GM06990 (cell line): ENCODE measurements at places on chromosomes 2 and 18.

GRCh38 chr2:237012577-237013267 lies 73.0 kb upstream of the COPS8 start:
- DNase-seq, result no peak

DNA sequence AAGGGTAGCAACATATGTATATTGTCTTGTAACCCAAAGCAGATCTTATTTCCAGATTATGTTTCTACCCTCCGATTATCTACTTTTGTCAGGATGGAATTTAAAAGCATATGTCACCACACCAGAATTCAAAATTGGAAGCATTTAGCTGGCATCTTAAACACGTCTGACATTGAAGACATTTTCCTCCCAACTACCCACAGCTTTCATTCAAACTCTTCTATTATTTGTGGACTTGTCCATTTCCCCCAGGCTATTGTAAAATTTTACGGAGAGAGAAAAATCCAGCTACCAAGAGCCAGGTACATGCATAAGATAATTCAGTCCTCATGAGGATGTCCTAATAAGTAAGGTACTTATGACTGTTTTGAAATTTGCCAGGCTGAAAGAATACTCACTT lies 659.3 kb downstream of the LRRTM4 start:
- DNase-seq, result no peak

- DNase-seq, result no peak
These were observed 182.7 kb downstream of the LAMA1 start for GRCh38 chr18:6934859-6935258.

GRCh38 chr2:241901018-241901380 lies 31.5 kb downstream of the RTP5 start:
- no peak for DNase-seq

DNA sequence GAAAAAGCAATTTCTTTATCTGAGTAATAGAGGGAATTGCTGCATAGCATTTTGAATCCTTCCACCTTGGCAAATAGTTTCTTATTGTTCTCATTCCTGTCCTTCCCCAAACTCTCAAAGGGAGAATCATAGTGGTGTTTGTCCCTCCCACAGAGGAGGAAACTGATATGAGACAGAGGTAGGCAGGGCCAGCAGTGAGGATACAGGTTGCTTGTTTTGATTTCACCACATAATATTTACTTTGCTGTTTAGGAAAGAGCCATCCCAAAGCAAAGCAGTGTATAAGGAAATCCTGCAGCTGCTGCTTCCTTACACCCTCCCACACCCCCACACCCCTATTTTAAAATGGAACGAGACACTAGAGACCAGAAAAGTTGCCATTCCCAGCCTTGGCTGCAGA lies 195.3 kb downstream of the SETBP1 start:
- no peak for DNase-seq

- peak; percentile 77 for DNase-seq
These were observed 3.4 kb downstream of the NAGK start for GRCh38 chr2:71071681-71072398.

- DNase-seq, result no peak
These were observed 124.7 kb downstream of the MEIS1 start for GRCh38 chr2:66559672-66560071.

DNA sequence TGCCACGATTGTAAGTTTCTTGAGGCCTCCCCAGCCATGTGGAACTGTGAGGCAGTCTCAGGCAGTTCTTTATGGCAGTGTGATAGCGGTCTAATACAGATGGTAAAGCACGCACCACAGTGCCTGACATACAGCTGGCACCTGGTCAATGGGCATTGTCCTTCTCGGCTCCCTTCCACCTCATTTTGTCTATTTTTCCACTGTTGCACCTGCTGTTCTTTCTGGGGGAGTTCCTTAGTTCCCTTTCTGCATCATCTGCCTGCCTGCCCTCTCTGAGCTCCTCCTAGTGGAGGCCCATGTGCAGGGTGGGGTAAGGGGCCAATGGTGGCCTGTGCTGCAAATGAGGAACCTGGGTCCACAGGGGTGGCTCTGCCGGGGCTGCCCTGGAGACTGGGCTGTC lies 157.6 kb downstream of the LPIN1 start:
- peak; percentile 42 for DNase-seq

GRCh38 chr2:28628987-28629386 lies 122.6 kb upstream of the PPP1CB start:
- no peak for DNase-seq

DNA sequence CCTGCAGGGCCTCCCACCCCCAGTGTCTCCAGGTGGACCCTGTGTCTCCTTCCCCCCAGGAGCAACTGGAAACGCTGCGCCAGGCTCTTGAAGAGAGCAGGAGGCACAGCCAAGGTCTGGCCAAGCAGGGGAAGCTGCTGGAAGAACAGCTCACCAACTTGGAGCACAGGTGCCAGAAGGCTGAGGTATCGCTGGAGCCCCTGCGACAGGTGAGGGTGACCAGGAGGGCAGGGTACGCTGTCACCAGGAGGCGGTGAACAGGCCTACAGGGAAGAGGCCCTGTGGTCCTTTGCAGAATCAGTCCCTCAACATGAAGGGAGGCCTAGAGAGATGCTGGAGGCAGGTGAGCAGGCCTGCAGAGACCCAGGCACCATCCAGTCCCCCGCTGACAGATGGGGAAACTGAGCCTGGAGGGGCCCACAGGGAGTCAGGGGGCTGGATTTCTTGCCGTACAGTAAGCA lies 15.6 kb upstream of the SNED1 start:
- no peak for DNase-seq
